NCI-H1417 treated with DMSO at 0.1 percent for 48 hours (cell line): ENCODE measurements at places on chromosomes 1 and 21.

DNA sequence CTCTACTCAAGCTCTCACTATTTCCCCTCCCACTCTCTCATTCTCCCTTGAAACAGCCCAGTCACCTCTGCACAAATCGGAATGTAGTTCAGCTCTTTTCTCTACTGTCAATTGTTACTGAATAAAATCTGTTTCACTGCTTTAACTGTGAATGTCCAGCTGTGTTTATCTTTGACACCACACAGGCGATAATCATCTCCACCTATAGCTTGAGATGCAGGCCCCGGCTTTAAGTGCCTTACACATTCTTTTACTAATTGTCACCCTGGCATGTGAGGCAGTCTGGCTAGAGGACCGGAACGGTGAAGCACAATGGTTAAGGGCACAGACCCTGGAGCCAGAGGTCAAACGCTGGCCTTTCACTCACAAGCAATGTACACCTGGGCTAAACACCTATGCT, 122.8 kb upstream of the C8B start:
- DNase-seq: no peak

DNA sequence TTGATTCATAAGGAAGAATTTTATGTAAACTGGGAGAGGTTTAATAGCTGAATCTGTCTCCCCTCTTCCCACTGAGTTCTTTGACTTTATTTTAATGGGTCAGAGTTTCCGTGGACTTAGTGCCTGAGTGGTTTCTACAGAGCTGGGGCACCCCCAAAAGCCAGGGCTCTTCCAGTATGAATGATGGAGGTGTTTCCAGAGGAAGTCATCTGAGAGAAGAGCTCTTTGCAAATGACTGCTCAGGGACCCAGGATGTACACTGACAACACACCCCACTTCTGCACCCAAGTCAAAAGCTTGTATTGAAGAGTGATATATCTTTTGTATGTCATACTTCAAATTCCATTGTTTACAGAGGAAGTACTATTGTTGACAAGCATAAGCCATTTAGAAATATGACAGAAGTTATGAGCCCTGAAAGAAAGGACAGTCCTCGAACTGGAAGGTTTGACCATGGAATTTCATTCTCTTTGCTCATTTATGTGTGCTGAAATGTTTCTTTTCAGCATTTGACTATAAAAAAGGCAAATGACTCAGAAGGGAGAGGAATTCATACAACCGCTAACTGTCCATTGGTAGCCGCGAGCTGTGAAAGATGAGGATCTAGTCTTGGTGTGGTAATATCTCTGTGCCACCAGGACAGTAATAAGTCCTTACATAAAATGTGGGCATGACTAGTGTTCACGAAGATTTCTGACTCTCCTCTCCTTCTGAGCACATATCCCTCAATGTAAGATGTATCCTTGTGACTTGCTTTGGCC, 25.4 kb upstream of the LMX1A start:
- no peak for DNase-seq

DNA sequence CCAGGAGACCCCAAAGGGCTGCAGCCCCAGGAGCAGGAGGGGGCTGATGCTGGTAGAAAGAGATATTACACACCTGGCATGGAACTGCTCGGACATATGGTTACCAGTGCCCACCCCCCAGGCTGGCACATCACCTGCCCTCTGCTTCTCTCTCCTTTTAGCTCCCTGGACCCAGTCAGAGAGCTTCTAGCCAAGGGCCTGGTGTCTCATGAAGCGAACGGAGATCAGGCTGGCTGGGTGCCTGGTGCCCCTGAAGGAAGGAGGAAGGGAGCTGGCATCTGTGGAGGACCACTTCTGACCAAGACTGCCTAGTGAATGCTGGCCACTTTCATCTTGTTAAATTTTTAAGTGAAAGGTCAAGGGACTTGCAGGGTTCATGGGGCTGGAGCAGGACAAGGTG, 53.1 kb downstream of the FOXO6 start:
- DNase-seq: no peak

DNA sequence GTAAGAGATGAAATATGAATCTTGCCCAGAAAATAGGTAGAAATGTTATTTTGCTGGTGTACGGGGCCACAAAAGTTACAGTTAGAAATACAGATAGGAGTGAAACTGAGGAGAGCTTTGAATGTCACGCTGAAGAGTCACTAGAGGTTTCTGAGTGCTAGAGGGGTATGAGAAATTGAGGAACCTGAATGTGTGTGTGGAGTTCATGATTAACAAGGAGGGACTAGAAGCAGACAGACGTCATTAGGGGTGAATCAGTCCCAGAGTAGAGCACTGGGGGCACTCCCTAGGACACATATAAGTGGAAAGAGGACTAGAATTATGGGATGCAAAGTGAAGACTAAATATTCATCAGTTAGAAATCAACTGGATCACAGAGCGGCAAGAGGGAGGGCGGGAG, 188.9 kb upstream of the MAP1LC3C start:
- no peak for DNase-seq

DNA sequence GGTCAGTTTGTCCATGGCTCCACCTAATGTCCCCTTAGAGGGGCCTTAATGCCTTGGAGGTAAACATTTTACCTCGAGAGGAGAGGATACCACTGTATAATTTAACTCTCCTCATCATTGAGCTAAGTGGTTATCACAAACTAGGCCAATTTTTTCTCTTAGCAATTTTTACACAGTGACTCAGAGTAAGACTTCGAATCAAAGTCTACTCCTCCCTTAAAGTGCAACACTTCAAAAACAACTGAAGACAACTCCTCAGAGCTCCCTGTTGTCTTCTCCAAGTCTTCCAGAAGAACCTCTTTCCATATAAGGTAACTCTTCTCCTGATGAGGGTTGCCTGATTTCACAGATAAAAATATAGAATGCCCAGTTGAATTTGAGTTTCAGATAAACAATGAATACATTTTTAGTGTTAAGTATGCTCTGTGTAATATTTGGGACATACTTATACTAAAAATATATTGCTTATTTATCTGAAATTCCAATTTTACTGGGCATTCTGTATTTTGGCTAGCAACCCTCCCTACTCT, 4.9 kb upstream of the PTGFRN start:
- DNase-seq: no peak

- no peak for DNase-seq
Measured at GRCh38 chr1:151972542-151973248, 21.0 kb downstream of the S100A10 start.

DNA sequence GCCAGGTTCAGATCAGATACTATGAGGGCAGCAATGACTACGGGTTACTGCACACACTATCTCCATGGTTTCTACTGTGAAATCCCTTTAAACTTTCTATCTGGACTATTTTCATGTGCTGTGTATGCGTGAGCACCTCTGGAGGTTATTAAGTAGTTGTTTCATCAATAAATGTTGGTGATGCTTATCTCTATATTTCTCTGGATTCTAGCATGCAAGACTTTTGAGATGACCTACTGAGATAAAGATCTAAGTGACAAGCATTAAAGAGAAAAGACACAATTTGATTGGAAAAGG, 194.0 kb downstream of the NRIP1 start:
- no peak for DNase-seq

GRCh38 chr1:31335007-31335406, 37.9 kb downstream of the FABP3 start:
- peak; percentile 50 for DNase-seq

- DNase-seq: no peak
Measured at GRCh38 chr21:43585924-43586413, 73.3 kb downstream of the HSF2BP start.
